ENCODE measurements at places on chromosomes 3 and 15.
A peak's percentile ranks its signal among the peaks of the same experiment; 100 is the strongest.

- DNase-seq: no peak
Measured at GRCh38 chr3:64916937-64917336, 229.1 kb upstream of the ADAMTS9 start.

DNA sequence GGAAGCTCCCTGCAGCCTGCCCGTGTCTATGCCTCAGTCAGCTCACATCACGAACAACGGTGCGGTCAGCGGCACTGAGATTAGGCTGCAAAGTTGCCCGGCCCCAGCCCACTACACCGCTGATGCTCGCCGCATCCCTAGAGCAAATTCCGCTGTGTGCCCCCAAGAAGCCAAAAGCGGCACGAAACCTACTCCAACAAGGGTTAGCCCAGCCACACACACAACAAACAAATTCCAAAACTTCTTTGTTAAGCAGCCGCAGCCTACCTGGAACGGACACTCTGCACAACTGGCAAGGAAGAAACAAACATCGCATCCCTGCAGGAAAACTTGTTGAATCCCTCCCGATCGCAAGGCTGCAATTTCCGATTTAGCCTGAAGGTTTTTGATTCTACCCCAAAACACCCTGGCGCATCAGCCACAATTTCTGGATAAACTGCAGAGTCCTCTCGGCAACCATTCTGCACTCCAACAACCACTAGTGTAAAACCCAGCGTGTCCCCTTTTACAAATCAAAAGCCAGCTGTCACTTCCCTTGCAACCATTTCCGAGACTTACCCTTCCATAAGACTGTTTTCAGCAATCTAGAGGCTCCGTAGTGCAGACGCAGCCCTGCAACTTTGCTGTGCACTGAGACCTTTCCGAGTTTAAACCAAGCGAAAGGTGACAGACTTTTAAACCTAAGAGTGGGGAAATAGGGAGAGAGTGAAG lies 449 bp downstream of the ROBO1 start:
- DNase-seq: no peak

DNA sequence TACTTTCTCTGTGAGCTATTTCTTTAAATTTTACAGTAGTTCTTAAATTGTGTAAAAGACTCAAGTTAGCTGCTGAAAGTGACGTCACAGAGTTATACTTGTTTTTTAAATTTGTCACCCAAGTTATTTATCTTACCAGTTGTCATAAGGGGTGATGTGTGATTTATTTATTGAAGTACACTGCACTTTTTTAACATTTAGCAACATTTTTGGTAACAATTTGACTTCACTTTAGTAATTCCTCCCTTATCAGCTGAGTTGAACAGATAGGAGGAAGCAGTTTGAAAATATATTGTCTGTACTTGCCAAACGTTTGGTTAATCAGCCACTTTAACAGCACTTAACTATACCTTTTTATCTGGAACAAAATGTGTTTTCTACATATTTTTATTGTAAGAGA lies 3.8 kb downstream of the STT3B start:
- DNase-seq: no peak

DNA sequence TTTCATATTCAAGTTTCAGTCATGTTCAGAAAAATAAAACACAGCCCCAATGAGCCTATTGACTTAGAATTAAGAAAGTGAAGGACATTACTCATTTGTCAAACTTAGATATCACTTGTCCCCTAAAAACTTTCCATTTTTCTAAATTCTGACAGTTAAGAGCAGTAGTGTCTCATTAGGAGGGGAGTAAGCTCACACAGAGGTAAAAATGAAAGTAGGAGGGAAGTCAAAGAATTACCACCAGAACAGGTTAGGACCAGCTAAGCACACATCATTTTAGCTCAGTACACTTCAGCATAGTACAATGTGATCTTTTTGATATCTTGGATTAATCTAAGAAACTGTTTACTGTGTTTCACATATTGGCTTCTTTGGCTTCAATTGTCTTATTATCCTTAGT lies 64.3 kb downstream of the OSTN start:
- DNase-seq: no peak

DNA sequence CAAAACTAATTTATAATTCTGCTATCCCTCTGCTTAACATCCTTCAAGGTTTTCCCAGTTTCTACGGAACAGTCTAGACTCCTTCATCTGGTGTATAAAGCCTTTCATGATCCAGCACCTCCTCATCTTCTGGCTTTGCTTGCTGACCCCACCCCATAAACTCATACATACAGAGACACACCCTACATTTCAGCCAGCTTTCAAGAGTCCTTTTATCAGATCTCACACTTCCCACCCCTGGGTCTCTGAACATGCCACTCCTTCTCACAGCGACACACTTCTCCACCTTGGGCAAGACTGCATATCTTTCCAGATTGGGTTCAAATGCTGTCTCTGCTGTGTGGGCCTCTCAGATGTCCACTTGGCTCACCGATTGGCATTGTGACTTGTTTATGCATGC lies 166.8 kb upstream of the LPP start:
- DNase-seq: no peak

DNA sequence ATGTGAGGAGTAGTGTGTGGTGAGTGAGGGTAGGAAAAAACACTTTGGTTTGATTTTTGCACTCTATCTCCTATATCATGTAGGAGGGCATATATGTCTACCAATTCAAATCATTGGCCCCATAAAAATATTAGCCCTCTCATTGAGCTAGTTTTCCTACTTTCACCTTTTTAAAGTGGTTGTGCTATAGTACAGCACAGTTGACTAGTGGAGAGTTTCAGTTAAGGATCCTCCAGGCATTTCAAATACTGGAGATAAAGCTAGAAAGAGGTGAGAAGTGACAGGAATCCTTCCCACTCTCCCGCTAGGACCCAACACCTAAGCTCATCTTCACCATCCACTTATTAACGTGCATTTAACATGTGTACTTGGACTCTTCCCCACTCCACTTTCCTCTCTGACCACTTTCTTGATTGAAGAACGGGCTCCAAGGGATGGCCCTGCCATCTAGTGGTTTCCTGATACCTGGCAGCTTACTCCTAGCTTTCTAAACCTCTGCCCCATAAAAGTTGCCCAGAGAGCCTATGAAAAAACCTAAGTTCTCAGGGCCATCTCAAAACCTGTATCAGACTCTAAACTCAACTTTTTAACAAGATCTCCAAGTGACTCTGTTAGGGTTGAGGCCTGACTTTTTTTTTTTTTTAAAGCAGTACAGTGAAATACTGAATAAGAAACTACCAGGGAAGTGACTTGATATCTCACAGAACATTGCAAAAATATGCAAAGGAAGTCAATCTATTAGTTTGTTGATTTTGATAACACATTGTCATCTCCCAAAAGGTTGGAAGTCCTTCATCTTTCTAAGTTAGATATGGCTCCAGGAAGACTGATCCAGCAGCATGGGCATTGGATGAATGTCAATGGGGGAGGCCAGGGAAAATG lies 17.9 kb downstream of the IL12A start:
- DNase-seq: no peak

DNA sequence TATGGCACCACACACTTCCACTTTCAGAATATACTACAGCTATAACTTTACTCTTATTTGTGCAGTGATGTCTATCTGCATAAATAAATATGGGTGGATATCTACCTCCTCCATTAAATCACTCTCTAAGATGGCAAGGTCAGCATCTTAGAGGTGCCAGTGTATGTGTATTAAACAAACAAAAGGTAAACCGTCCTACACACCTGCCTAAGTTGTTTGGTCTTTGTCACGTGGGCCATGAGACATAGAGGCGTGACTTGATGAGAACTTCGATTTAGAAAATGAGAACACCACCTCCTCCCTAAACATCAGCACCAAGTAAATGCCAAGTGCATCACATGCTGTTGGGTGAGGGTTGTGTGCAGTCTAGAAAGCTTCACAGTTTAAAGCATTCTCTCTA lies 310.6 kb downstream of the GRM7 start:
- DNase-seq: no peak

DNA sequence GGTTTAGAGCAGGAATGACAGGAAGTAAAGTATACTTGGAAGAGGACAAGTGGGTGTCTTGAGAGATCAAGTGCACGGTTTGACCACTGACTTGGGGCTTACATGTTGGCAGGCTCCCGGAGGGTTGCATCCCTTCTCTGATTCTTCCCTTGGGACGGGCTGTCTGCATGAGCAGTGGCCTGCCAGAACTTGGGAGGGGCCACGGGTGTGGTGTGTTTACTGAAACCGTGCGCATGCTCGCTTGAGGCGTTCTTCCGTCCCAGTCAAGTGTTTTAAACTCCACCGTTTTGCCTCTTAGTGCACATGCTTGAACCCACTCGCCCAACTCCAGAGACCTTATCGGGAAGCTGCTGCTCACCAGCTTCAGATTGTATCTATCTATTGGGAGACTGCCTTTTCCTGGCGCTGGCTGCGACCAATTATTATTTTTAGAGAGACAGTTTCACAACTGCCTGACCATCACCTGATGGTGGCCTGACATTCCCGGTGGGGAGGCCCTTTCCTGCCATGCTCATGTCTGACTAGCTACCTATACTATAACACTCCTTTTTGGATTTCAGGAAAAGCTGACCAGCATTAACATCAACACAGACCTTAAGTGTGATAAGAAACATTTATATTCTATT lies 14.9 kb upstream of the C3orf22 start:
- peak; percentile 79 for DNase-seq

- no peak for DNase-seq
Measured at GRCh38 chr3:110814170-110815007, 257.2 kb upstream of the NECTIN3 start.

DNA sequence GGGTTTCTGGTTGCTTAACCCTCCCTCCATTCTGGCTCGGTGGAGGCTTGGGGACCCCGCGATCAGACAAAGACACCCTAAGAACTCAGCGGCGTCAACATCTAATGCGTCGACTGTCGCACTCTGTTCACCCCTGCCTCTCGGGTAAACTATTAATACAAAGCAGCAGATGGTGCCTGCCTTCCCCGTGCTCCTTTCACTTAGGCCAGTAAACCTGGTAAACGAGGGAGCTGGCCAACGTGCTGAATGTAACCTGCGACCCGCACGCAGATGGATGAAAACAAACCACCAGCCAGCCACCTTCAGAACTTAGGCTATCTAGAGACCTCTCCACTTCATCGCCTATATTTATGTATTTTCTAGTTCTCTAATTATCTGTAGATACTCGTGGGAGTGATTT lies 848 bp upstream of the CADPS start:
- DNase-seq: no peak

DNA sequence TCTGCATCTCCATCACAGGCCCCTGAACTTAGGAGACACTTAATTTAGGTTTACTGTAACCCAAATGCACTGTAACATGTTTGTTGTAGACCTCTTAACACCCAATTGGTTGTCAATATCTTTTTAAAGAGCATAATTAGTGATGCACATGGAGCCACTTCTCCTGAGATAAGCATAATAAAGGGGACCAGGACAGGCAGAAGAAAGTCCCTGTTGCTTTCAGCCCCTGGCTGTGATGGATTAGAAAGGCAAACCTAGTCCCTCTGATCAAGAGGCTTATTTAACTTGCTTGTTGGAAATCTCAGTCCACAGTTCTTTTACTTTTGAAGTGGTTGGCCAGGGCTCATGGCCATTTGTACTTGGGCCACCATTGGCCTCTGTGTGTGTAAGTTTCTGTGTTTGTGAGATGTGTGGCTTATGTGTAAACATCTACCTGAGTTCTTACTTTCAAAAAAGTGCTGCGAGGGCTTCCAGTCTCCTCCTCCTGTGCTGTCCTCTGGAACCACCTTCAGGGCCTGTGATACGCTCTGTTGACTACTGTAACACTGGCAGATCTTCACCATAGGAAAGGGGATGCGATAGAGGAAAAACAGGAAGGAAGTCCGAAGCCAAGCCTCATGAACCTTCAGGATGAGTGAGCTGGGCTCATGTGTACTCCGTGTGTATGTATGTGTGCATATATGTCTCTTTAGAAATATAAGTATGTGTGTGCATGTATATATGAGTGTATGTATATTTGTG lies 136.2 kb downstream of the EPHB1 start:
- no peak for DNase-seq

GRCh38 chr3:134086616-134087015 lies 56.9 kb upstream of the SLCO2A1 start:
- DNase-seq: peak; percentile 50

GRCh38 chr3:69941037-69941436 lies 58.5 kb upstream of the SAMMSON start:
- no peak for DNase-seq

DNA sequence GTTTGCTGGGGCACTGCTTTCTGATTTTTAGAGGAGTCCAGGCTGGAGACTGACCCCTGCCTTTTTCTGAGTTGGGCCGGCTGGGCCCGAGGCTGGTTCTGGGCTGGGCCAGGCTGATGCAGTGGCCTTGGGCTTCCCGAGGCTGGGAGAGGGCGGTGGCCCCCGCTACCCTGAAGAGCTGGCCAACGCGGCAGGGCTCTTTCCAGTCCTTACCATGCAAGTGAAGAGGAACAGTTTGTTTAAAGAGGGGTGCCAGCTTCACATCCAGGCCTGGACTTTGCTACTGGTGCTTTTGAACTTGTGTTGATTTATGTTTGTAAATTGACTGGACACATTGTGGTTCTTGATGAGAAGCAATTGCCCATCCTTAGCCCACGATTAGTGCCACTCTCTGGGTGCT lies 15.3 kb downstream of the IGF1R start:
- no peak for DNase-seq

- DNase-seq: no peak
Measured at GRCh38 chr3:9041626-9042025, 78.4 kb upstream of the RAD18 start.

DNA sequence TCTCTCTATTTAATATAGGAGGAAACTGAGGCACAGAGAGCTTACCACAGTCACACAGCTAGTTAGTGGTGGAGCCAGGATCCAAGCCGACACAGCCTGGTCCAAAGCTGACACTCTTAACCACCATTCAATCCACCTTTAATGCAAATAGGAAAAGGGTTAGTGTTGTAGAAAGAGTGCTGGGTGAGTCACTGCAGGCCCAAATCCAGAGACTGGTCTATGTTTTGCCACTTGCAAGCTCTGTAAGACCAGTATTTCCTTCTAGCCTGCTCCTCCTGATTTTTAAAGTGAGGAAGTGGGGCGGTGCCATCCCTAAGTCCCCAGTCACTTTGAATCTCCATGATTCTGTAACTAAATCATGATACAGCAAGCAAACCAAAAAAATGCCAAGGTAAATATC lies 111.0 kb downstream of the MECOM start:
- DNase-seq: no peak

DNA sequence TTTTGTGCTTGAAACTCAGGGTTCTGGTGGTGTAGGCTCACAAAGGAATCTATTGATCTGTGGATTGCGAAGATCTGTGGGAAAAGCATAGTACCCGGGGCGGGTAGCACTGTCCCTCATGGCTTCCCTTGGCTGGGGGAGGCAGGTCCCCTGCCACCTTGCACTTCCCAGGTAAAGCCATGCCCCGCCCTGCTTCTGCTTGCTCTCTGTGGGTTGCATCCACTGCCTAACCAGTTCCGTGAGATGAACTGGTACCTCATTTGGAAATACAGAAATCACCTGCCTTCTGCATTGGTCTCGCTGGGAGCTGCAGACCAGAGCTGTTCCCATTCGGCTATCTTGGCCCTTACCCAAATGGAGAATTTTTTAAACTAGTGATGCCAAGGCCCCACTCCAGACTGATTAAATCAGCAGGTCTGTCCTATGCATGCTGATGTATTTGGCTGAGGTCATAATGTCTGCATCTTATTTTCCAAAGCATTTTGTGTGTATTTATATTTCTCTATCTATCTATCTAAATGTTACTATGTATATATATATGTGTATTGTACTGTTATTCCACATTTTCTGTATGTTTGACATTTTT lies 65.5 kb upstream of the SLC7A14 start:
- no peak for DNase-seq

- DNase-seq: no peak
Measured at GRCh38 chr15:87269566-87269965, 987.0 kb downstream of the NTRK3 start.

Data from esophagus muscularis mucosa (tissue), 4 donors.